GOT3 (cell line): ENCODE measurements at places on chromosomes 7 and 10.

DNA sequence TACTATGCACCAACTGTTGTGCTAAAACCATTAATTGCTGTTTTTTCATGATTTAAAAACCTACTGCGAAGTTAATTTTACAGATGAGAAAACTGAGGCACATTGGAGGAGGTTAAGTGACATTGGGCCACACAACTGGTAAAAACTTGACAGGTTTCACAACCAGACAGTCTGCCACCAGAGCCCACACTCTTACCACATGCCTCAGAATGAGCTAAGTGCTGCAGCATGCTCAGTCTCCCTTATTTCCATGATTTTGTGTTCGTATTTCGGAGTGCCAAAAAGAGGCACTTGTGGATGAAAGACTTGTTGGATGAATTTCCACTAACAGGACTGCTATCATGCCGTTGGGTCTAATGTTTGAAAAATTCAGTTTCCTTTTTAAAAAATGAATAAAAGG is 77.4 kb downstream of the PCLO start:
- DNase-seq, result no peak

DNA sequence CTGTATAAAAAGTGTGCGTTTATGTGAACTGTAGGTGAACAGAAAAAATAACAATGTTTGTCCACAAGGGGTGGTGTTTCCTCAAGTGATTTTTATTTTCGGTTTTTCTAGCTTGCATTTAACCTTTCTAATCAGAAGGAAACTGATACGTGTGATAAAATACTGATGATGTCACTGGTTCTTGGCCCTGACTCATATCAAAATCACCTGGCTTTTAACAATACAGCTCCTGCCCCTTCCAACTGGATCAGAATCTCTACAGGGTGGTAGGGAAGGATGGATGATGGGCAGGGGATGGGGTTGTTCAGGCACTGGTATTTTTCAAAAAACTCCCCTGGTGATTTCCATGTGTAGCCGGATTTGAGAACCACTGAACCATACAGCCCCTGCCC is 10.9 kb downstream of the NPFFR1 start:
- no peak for DNase-seq

GRCh38 chr10:35392482-35393228 is 56.3 kb downstream of the CCNY start:
- DNase-seq, result no peak

GRCh38 chr7:41925946-41926345 is 223.1 kb upstream of the INHBA start:
- DNase-seq, result no peak

- no peak for DNase-seq
Measured at GRCh38 chr7:80070391-80070790, 64.2 kb upstream of the GNAI1 start.

DNA sequence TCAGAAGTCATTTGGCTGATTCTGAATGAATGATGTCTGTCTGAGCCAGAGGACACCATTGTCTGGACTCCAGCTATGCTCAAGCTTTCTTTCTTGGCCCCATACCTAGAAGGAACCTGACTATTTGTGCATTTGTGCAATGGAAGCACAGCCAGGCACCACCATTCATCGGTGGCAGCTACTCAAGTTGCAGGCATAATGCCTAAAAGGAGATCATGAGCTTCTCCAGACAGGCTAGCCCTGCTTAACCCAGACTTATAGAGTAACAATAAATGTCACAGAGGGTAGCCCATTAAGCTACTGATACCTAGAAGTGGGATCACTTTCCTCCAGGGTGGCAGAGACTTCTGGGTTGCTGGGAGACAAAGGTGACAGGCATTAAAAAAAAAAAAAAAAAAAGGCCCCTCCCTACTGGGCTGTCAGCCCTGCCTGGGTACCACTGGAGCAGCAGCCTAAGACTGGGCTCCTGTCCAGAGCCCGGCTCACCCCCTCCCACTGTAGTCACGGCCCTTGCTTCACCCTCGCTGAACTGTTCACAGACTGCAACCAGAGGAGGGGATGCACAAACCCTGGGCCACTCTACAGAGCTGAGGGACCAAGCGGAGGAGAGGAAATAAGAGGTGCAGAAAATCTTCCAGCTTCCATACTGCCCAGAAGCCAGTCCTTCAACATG is 75.4 kb upstream of the ATP6V0A4 start:
- no peak for DNase-seq

DNA sequence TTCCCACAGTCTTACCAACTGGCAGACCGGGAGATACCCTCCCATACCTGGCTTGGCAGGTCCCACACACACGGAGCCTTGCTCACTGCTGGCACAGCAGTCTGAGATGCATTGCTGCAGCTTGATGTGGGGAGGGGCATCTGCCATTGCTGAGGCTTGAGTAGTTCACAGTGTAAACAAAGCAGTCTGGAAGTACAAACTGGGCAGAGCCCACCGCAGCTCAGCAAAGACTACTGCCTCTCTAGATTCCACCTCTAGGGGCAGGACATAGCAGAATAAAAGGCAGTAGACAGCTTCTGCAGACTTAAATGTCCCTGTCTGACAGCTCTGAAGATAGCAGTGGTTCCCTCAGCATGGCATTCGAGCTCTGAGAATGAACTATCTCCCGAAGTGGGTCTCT is 69.6 kb upstream of the RELN start:
- DNase-seq, result no peak
